ENCODE measurements at places on chromosomes 5 and 9.

DNA sequence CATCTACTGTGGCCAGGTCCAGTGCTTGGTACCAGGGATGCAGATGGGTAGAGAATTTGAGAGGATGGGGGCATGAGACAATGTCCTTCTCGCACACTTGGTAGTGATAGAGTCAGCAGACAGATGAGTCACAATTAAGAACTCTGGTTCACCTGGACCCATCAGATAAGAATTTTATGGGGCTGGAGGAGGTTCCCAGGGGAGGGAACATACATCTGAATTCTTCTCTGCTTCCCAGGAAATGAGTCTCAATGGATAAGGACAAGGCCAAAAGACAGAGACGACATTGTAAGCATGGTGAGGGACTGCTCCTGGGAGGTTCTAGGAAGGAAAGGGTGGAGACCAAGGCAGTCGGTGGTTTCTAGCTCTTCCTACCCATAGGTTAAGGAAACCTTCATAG, 5.3 kb downstream of the SLC4A9 start:
- no peak for DNase-seq

DNA sequence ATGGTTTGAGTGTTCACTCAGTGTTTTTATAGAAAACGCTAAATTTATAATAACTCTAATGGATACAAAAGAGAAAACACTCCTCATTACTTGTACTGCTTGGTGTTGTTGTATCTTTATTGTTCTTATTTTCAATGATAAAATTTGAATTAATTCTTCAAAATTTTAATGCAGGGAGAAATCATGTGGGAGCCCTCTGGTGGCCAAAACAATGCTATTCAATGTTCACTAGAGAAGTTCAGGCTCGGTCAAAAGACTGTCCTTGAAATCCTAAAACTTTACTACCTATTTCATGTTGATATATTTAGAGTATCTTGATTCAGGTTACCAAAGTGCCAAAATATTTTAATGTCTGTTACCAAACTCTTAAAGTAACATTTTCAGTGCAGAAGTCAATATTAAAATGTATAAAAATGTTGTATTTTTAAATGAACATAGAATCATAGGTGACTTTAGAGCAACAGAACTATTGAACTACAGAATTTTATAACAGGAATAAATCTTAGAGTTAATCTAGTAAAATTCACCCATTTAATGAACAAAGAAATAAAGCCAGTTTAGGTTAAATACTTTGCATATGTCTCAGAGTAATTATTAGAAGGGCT, 1259.8 kb downstream of the PTPRD start:
- DNase-seq, result no peak

DNA sequence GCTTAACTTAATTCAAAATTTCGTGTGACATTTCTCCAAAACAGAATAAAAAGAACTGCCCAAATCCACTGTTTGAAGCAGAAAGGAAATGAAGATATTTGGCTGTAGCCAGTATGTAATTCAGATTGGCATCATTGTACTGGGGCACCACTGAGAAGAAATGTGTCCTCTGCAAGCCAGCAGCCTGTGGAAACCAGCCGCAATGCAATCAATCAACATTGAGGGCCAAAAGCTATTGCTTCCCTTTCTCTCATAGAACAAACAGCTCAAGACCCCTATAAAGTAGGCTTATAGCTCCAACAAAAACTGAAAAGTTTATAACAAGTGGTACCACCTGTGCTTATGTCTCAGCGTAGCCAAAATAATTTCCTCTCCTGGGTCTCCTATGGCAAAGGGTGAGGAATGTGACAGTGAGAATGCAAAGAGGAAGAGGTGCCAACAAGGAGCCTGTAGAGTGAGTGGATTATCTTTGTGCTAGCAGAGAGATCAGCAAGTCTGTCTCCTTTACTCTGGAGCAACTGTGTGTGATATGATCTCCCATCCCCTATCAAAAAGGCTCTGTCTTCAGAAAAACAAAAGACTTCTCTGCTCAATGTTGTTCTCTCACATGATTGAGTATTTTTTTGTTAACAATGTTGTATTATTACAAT, 1072.3 kb upstream of the DMAC1 start:
- DNase-seq, result no peak

DNA sequence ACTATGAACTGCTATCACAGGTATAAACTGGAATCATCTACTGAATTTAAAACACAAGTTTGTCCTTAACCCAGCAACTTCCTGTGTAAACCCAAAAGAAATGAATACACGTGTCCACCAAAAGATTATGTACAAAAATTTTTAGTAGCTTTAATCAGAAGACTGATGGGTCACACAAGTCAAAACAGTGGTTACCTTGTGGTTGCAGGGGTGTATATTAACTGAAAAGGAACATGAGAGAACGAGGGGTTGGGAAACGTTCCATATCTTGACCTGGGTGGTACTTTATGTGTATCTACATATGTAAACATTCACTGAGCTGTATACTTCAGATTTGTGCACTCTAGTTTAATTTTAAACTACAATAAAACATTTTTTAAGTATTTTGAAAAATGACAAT, 18.6 kb downstream of the ZDHHC21 start:
- DNase-seq, result no peak

DNA sequence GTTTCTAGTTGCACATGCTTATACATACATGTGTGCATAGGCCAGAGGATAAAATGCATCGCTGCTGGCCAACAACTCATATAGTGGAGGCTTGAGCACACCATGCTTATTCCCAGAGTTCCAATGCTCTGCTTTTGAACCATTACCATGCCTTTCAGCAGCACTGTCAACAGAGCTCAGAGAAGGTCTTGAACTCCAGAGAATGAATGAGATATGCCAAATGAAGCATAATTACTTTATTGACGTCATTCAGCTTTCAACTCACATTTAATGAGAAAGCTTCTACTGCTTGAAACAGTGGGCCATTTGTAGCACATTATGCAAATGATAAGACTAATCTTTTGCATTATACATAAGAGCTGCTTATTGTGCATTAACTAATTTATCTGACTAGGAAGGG, 765.3 kb upstream of the GRAMD2B start:
- no peak for DNase-seq

DNA sequence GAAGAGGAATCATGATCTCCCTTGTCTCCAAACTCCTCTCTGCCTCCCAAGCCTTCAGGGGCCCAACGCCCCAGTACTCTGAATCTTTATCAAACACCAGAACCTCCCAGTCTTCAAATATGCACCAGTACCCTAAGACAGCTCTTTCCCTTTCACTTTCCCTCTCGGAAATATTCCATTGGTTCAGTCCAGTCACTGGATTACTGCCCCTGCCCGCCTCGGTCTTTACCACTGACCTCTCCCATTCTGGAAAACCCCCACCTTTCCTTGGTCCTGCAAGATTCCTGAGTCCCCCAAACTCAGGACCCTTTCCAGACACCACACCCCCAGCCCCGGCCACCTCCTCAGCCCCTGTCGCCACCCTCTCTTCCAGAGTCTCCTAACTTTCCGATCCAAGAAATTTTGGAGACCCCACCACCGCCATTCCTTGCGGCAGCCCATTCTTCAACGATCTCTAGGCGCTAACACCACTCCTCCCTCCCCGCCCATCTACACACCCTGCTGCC, 674 bp downstream of the C5orf15 start:
- no peak for DNase-seq

DNA sequence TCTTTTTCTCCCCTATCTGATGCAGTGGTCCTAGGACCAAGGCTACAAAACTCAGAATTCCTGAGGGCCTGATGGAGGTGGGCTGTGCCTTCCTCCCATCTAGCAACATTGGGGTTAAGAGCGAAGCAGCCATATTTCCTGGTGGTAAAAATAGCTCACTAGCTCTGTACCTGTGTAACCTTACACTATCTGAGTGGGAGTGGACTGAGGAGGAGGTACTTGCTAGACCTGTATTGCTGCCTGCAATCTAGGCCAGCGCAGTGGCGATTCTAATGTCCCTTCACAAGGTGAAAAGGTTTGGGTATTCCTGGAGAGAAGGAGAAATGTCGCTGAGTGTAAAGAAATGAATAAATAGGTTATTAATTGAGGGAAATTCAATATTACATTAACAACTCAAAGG, 80.2 kb upstream of the LIFR start:
- DNase-seq, result no peak

- peak; percentile 17 for DNase-seq
Observed at GRCh38 chr9:137807721-137808703, 69.6 kb upstream of the CACNA1B start.

GRCh38 chr9:137952976-137953666, 75.5 kb downstream of the CACNA1B start:
- DNase-seq, result no peak

GRCh38 chr9:123996731-123997421, 14.7 kb upstream of the LHX2 start:
- peak; percentile 57 for DNase-seq

DNA sequence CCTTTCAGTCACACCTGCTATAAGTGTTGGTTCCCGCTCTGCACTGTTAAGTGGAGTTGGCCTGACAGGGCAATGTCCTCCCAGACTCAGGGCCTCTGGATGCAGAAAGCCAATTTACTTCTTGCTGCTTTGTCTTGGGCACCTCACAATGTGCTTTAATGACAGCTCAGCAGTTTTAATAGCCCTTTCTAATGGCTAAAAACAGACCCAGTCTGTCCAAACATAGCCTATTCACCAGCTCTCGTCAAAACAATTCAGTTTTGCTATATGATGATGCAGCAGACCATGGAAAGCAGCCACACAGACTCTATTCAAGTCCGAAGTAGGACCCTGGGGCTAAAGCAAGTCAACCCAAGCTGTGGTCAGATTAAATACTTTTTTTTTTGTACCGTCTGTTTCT, 529.1 kb upstream of the SEMA6A start:
- no peak for DNase-seq

DNA sequence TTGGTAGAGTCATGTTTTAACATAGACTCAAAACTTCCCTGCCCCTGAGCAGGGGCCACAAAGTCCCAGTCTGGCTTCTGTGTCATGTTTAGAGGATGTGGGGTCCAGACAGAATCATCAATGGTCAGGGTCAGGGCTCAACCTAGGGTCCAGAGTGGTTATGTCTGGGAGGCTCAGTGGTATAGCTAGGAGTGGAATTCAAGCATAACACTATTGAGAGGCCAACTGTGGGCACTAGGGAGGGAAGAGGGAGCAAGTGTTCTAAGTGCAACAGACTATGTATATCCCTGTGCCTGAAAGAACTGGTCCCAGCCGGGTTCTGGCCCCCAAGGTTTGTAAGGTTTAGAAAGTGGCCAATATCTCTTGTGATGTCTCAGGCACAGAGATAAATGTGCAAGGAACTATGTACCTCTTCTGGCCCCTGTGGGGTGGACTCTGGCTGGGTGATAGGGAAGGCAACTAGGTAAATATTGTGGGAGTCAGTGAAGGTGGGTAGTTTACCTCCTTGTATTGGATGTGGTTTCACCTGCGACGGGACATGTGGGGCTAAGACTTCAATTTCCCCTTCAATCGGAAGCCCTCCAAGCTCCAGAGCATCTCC, 14.0 kb downstream of the MYORG start:
- no peak for DNase-seq

DNA sequence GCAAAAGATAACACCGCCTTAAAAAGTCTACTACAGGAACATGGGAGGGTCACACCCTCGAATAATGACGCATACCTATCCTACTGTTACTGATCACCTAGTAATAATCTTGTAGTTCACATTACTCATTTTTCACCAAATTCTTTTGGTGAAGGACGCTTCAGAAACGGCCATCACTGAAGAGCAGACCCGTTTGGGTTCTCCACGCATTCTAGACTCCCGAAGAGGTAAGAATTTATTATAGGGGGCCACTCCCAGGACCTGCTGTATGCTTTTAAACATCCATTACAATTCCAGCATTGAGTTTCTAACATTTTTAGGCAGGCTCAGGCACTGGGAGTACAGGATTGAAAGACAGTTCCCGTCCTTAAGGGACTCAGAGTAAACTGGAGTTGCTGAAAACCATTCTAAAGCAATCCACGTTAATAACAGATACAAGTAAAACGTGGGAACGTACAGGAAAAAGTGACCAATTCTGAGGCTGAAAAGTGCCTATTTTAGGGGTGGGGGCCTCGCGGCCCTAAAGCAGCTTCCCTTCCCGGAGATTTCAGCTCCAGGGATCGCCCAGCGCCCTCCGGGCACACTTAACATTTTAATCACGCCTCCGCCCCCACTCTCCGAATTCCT, at the start of gene FER:
TSS of gene FER (plus strand) at position 124 of the 627 bp plus-strand sequence. CDS start 50,286 bp downstream, outside the sequence.
- peak; percentile 76 for DNase-seq

GRCh38 chr5:174501461-174502069, 222.8 kb upstream of the MSX2 start:
- no peak for DNase-seq

DNA sequence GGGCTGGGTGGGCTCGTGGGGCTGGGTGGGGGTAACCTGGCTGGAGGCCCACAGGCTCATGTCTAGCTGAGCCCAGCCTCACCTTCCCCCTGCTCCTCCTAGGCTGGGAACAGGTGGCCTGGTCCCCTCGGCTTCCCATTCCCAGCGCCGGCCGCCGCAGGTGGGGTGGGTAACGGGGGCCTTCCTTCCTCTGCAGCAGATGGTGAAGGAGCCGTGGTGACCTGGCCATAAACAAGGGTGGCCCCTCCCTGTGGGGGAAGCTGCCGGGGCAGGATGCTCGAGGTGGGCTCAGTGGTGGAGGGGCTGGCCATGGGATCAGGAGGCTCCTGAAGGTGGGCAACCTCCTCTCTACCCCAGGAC, 41.0 kb upstream of the EGFL7 start:
- no peak for DNase-seq

DNA sequence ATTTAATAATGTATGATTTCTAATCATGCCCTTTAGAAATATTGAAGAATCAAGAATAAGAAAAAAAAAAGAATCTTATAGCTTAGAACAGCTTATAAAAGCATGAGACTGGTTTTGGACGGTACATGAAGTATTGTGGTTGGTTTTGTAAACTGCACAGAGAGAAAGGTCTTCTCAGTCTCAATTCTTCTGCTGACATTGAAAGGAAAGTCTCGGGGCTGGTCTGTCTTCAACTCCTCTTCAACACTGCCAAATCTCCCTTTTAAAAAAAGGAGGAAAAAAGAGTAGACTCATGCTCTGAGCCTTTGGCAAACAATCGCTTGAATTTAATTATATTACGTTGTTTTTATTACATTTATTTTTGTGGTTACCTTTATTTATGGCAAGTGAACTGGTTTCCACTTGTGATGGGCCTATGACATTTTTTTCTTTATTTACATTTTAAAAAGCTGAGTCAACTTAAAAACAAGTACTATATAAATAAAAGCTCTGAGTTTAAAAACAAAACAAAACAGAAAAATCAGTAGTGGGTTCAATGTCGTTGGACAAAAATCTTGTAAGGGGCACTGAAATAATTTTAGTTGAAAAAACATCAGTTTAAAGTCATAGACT, 32.8 kb upstream of the EBF1 start:
- DNase-seq, result no peak

DNA sequence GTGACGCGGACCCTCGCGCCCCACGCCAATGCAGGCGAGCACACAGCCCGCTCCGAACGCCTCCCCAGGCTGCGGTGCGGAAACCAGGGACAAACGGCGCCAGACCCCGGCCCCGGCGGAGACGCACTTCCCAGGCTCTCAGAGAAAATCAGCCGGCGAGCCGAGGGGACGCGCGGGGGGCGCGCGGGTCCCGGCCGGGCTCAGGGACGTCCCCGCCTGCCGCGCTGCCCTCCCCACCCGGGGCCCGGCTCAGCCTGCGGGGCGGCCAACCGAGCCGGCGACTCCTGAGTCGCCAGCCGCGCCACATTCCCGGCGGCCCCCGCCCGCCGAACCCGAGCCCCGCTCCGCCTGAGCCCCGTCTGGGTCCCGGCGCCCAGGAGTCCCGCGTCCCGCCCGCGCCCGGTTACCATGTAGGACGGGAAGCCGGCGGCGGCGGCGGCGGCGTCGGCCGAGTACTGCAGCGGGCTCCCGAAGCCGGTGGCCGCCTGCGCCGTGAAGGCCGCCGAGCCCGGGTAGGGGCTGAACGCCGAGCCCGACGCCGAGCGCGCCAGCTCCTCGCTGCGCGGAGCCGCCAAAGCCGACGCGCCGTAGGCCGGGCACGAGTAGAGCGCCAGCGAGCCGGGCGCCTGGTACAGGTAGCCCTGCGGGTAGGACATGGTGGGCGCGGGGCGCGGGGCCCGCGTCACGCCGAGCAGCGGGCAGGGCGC, 566 bp downstream of the IRX2 start:
- no peak for DNase-seq
